ENCODE measurements at places on chromosomes 6 and 20.

GRCh38 chr6:155201461-155202226 is 62.2 kb upstream of the CLDN20 start:
- DNase-seq: no peak

DNA sequence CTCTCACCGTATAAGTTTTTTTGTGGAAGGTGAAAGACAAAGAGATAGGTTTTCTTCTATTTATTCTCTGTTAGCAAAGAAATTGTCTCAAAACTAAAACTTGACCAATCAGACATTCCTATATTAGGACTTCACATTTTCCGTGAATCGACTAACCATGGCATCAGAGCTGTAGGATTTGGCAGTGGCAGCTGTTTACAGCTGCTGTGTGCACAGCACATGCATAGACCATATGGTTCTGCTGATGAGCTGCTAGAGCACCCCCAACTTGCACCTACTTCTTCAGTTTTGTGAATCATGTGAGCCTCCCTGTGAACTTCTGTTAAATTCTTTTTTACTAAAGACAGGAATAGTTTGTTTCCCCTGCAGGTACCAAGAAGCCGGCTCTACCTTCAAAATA is 157.9 kb downstream of the RFX6 start:
- no peak for DNase-seq

- no peak for DNase-seq
Measured at GRCh38 chr20:32586291-32586690, 1.2 kb upstream of the NOL4L start.

GRCh38 chr6:18491308-18492045 is 104.3 kb downstream of the RNF144B start:
- DNase-seq: no peak

DNA sequence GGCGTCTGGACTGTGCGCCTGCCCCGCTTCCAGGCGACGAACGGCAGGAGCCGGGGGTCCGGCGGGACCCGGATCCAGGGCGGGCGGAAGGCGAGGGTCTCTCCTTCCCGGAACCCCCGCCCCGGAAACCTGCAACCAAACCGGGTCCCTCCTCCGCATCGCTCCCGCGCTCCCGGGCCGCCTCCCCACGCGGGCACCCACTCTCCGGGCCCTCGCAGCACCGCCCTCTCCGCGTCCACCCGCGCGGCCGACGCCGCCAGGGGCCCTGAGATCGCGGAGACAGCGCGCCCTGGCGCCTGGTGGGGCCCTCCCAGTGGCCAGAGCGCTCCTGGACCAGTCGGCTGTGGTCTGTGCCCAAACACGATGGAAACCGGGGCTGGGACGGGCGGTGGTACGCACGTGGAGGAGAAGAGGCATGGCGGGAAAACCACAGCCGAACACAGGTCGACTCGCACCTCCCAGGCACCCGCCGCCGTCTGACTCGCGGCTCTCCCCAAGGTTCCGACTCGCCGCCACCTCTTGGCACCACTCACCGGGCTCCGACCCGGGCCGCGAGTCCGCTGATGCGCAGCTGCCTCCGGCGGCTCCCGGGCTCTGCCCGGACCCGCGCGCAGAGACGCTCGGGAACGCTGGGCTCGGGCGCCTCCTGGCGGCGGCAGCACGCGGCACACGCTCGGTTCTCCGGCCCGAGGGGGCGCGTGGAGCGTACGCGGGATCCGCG is 7.9 kb downstream of the NKX2-2 start:
- no peak for DNase-seq

DNA sequence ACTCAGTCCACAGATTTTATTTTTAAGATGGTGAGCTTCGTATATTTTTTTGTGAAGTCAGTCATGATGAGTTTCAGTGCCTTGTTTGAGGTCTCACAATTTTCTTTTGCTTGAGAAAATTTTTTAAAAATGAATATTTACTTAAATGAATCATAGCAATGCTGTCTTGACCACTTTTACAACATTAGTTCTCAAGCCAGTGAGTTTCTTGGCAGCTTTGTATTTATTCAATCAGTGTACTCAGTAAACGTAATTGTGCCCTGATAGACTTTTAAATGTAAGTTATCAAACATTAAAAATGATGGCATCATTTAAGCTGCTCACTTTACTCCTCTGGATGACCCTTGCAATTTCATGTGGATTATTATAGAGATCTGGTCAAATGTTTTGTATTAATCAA is 261.4 kb downstream of the KHDC1L start:
- DNase-seq: no peak

- DNase-seq: no peak
Measured at GRCh38 chr6:125948455-125948854, 8.1 kb upstream of the HINT3 start.

DNA sequence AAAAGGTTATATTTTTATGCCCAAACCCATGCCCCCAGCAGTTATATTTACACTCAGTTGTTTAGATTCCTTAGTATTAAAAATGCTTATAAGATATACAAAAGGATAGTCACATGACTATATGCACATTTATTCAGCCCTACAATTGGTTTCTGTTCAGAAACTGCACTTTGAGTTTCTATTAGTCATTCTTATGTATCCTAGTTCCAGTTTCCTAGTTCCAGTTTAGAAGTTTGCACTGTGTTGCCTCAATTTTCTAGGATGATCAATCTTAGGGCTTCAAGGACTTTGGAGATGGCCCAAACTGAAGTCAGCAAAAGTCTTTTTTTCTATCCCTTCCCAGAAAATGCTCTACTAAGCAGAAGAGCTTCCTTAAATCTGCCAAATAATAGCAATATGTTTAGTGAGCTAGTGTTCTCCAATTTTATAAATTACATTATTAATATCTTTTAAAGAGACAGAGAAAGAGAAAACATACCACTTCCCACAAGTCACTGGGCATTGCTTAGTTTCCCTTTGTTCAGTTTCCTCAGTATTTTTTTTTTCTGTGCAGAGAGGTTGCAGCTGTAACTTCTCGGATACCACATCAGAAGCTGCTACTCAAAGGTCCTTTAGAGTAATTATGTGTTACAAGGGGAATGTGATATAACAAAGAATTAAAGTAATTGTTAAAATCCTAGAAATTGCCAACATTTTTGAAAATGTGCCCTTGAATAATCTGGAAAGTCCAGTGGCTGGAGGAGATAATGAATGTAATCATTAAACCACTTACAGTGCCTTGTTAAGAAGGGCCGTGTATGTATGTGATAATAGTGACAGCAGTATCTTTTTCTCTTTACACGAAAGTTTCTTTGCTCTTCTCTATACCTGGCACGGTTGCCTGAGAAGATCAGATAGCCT is 138.8 kb downstream of the KHDRBS2 start:
- no peak for DNase-seq

- DNase-seq: no peak
Measured at GRCh38 chr20:19673575-19673974, 84.5 kb upstream of the RIN2 start.

DNA sequence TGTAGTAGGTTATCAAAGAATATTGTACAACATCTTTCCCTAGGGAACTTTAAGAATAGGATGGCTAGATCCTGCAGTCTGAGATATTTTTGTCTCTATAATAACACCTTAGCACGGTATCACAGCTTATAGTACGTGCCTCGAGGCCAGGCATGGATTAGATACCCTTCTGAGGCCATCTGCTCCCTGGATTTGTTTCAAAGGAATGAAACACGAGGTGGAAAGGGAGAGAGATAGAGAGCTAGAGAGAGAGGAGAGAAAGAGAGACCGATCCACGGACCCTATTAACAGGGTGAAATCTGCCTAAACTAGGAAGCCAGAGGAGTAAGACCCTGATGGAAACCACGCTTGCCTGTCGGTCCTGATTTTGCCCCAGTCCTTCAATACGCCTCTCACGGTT is 92.5 kb downstream of the CD83 start:
- DNase-seq: no peak

DNA sequence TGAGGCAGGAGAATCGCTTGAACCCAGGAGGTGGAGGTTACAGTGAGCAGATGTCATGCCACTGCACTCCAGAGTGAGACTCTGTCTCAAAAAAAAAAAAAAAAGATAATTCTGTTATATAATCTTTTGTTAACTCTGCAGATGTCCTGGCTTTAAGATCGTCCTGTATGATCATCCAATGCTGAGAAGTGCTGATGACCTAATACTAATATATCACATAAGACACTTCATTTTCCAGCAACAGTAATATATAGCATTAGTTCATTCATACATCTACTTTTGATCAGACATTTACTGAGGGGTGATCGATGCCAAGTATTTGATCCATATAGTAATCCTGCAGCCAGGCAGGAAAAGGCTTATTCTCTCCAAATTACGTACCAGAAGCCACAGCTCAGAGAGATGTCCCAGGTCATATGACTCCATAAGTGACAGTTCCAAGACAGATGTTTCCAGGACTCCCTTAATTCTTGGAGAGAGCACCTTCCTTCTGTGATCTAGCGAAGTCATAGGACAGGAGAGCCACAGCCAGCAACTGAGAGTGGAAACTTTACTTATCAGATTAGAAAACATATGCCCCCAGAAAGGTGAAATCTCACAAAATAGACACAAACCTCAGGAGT is 60.7 kb downstream of the SHLD1 start:
- no peak for DNase-seq

- DNase-seq: no peak
Measured at GRCh38 chr6:167094436-167094819, 28.5 kb upstream of the CCR6 start.

GRCh38 chr20:24766826-24767622 is 182.0 kb upstream of the CST7 start:
- DNase-seq: no peak

DNA sequence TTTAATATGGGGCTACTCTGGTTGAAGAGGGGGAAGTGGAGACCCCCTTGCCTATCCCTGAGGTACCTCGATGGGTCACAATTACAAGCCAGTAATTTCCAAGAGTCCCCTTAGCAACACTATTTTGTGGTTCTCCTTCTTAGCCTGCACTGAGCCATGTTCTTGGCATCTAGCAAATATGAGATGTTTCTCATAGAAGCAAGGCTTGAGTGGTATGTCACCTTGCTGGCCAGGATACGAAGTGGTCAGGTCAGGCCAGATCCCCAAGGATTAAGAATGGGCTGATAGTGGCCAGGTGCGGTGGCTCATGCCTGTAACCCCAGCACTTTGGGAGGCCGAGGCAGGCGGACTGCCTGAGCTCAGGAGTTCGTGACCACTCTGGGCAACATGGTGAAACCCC is 2.1 kb upstream of the GHRH start:
- DNase-seq: no peak

- DNase-seq: no peak
Measured at GRCh38 chr6:43455531-43456428, at the start of gene DLK2. Gene DLK2, minus strand, starts transcription at chr6:43455548. Its CDS starts 723 bp downstream, at chr6:43454825.

GRCh38 chr6:127539272-127539671 is 20.1 kb upstream of the MTCL3 start:
- DNase-seq: no peak

DNA sequence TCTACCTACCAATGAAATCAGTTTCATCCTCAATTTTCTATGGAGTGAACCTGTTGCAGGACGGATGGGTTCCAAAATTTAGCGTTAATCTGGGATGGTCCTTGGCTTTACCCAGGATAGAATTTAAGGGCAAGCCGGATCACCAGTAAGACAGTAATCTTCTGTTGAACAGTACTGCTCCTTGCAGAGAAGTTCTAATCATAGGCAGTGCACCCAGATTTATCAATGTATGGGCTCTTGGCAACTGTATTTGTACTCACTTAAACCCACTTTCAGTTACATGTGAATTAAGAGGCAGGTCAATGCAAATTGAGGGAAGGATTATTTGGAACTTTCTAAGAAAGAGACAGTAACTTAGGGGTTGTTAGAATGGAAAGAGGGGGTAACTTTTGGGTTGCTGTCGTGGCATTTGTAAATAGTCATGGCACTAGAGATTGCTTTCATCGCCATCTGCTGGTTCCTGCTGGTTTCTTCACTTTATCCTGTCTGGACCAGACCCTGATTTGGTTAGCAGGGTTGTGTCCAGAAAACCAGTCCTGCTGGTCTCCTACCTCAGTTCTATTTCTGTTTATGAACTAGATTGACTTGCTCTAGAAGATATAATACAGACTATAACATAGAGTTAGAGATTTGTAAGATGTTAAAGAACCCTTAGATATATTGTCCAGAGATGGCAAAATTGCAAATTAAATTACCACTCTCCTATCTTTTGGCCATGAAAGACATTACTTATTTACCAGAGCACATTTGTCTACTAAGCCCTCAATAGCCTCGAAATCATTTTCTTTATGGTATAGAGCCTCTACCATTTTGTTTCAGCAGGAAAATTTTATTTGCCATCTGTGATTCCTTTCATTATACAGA is 646.3 kb downstream of the UTRN start:
- DNase-seq: no peak

DNA sequence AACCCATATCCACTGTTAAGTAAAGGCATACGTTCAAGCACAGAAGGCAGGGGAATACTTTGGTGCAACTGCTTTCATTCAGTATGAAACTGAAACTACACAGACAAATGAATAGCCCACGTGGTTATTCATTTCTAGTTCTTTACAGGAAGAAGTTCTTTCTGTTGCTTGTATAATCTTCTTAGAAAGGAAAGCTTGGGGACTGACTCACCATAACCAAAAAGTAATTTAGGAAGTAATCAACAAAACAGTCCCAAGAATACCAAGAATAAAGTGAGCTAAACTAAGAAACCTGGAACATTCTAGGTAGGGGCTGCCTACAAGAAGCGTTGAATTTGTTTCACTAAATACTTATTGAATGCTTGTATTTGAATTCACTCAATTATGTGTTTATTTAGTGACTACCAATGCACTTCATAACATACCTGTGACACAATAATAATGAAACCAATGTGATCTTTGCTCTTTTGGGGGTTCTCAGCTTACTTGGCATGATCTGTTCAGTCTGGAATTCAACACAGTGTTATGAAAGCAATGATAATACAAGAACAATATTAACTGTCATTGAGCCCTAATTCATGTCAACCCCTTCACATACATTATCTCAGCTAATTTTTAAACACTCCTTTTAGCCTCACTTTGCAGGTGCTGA is 25.1 kb upstream of the KIAA0408 start:
- DNase-seq: no peak

GRCh38 chr6:83536034-83536646 is 23.8 kb downstream of the PRSS35 start:
- DNase-seq: no peak

DNA sequence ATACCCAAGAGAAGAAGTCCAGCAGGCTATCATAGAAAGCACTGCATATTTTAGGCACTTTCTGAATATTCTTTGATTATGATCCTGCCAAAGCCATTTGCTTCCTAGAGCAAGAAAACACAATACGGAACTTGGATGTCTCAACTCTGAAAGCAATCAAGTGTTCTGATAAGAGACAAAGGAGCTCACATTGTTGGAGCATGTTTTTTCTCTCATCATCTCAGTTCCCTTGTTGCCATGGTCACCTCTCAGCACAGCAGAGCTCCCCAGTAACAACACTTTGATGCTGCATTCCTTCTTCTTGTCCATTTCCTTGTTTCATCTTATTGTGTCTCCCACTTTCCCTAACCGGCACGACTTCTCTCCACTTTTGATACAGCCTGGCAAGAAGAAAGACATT is 168.7 kb upstream of the FUT9 start:
- DNase-seq: no peak

DNA sequence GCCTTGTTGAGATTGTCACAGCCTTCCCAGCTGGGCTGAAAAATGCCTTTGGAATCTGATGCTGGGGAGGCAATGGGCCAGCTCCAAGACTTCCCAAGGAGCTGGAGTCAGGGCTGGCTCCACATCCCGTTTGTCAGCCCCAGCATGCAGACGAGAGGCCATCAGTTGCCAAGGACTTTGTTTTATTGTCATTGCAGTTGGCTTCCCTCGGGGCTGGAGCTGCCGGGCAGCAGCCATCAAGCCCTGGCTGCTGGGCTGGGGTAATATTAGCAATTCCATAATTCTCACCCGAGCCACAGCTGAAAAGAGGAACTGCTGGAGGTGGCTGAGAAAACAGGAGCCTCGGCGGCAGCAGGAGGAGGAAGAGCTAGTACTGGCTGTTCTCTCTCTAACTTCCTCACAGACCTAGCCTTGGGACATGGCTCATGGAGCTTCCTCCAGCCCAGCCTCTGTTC is 182.5 kb downstream of the CDC5L start:
- DNase-seq: no peak

Measured in SIG-M5 (cell line).